ENCODE measurements at places on chromosomes 4 and X.

GRCh38 chr4:64306255-64306565, 103.0 kb downstream of the TECRL start:
- DNase-seq, result no peak

DNA sequence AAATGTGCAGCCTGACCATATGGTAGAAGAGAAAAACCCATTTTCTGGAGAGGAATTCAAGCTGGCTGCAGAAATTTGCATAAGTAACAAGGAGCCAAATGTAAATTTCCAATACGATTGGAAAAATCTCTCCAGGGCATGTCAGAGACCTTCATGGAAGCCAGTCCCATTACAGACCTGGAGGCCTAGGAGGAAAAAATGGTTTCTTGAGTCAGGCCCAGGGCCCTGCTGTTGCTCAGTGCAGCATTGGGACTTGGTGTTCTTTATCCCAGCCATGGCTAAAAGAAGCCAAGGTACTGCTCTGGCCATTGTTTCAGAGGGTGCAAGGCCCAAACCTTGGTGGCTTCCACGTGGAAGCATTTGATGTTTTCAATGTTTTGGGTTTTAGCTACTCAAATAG, 70.6 kb downstream of the MAGEC2 start:
- DNase-seq, result no peak

- DNase-seq, result no peak
Measured at GRCh38 chr4:158605393-158605792, 66.3 kb downstream of the C4orf46 start.

- no peak for DNase-seq
Measured at GRCh38 chrX:7771788-7772438, 71.1 kb upstream of the VCX start.

- no peak for DNase-seq
Measured at GRCh38 chr4:174358829-174359228, 75.1 kb downstream of the CEP44 start.

GRCh38 chr4:98411731-98412130, 150.5 kb downstream of the RAP1GDS1 start:
- DNase-seq, result no peak

DNA sequence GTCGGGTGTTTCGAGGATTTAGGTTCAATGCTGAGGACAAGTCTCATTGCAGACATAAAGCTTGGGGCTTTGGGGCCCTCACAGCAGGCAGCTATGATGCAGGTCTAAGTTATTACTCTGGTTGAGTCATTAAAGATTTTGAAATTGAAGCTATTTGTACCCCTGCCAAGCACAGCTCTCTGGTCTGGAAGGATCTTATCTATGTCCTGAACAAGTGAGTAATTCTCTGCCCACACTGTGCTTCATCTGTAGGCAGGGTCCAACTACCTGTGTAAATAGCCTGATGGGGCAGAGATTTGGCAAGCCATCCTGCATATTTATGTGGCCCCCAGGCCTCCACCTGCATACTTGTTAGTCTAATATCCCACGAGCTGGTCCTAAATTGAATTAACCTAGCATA, 41.4 kb upstream of the MAGEA4 start:
- no peak for DNase-seq

GRCh38 chrX:2521092-2521926, 20.5 kb upstream of the DHRSX start:
- no peak for DNase-seq

- no peak for DNase-seq
Measured at GRCh38 chr4:1502501-1502886, 96.3 kb upstream of the NKX1-1 start.

DNA sequence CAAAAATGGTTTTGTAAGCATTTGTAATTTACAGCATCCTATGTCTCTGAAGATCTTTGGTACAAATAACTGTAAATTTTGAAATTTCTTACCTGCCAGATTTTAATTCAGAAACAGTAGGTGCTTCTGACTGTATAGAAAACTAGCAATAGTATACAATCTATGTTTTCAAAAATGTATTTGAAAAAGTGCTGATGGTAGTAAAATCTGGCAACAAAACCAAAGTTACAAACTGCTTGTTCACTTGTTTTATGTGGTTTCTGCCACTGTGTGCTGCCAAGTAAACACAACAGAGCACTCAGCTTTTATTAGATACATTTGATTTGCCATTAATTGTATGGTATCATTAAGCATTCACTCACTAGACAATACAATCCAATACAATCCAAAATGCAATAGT, 206.1 kb downstream of the CPE start:
- no peak for DNase-seq

DNA sequence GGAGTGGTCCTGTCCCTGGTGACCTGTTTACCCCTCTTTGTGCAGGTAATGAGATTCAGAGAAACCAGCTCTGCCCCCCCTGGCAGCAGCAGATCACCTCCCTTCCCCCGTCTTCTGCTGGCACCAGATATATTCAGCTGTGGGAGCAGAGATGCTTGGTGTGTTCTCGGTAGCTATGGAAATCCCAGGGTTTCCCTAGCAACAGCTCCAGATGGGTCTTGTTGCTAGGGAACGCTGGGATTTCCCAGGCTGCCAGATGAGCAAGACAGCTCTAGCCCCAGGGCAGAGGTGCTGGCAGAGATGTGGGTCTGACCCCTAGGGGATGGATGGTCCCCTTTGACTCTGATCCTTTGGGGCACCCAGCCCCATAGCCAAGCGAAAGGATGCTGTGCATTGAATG, 20.2 kb downstream of the CETN2 start:
- DNase-seq, result no peak

- no peak for DNase-seq
Measured at GRCh38 chr4:156942991-156943390, 28.6 kb downstream of the PDGFC start.

- DNase-seq, result no peak
Measured at GRCh38 chrX:38614485-38614884, 53.1 kb downstream of the TSPAN7 start.

- DNase-seq, result no peak
Measured at GRCh38 chrX:42686296-42686695, 91.7 kb downstream of the PPP1R2C start.

DNA sequence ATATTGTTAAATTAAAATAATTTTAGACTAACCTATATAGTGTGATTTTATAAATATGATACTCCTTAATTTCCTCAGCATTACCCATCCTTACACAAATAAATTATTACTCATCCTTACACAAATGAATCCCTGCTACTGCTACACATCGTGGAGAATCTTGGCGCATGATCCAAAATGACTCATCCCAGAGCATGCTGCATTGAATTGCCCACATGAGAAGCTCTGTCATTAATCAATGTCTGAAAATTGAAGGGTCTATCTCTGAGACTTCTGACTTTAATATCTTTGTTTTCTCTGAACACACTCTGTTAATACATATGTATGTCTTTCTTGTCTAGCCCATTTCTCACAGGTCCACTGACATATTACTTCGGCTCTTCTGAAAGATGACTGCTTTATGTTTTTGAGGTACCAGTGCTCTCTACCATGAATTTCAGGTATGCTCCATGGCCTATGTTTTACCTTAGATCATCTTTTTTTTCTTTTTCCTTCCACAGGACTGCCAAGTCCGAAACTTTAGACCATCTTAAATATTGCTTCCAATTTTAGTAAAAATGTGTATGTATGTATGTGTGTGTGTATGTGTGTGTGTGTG, 15.7 kb upstream of the DUSP21 start:
- no peak for DNase-seq

- DNase-seq, result no peak
Measured at GRCh38 chr4:143285696-143286437, 50.8 kb upstream of the GAB1 start.

- no peak for DNase-seq
Measured at GRCh38 chrX:136781180-136781797, 557 bp upstream of the ARHGEF6 start.

GRCh38 chr4:13396161-13396560, 88.0 kb downstream of the RAB28 start:
- no peak for DNase-seq

DNA sequence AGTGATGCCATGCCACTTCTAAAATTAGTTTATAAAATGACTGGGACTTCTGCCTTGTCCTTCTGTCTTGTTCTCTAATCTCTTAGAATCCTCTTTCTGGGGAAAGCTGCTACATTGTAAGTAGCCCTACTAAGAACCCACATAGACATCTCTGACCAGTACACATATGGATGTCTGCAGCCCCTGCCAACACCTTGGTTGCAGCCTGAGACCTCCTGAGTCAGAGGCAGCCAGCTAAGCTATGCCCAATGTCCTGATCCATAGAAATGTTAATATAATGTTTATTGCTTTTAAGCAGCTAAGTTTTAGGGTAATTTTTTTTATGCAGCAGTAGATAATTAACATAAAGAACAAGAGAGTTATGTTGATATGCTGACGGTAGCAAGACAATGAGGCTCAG, 1029.5 kb upstream of the INTU start:
- no peak for DNase-seq

GRCh38 chr4:129515356-129515755, 419.4 kb downstream of the C4orf33 start:
- no peak for DNase-seq

- no peak for DNase-seq
Measured at GRCh38 chr4:186345184-186345583, 79.2 kb downstream of the F11 start.

DNA sequence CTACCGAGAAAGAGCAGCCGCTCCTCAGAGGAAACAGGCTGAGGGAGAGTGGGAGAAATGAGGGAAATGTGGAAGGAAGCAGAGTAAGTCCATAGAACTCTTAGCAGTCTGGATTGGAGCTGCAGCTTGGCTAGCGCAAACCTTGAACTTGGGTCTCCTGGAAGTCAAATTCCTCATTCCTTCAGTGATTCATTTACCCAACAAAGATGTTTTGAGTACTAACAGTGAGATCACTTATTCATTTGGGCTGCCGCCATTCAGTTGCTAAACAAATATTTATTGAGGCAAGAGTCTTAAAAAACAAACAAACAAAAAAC, 51.5 kb downstream of the SEL1L3 start:
- DNase-seq, result no peak

- DNase-seq, result peak; percentile 16
Measured at GRCh38 chr4:42627885-42628646, 28.8 kb downstream of the ATP8A1 start.

GRCh38 chrX:148878371-148878770, 378.0 kb downstream of the AFF2 start:
- DNase-seq, result no peak

GRCh38 chrX:1134976-1135375, 77.5 kb downstream of the CRLF2 start:
- DNase-seq, result no peak

DNA sequence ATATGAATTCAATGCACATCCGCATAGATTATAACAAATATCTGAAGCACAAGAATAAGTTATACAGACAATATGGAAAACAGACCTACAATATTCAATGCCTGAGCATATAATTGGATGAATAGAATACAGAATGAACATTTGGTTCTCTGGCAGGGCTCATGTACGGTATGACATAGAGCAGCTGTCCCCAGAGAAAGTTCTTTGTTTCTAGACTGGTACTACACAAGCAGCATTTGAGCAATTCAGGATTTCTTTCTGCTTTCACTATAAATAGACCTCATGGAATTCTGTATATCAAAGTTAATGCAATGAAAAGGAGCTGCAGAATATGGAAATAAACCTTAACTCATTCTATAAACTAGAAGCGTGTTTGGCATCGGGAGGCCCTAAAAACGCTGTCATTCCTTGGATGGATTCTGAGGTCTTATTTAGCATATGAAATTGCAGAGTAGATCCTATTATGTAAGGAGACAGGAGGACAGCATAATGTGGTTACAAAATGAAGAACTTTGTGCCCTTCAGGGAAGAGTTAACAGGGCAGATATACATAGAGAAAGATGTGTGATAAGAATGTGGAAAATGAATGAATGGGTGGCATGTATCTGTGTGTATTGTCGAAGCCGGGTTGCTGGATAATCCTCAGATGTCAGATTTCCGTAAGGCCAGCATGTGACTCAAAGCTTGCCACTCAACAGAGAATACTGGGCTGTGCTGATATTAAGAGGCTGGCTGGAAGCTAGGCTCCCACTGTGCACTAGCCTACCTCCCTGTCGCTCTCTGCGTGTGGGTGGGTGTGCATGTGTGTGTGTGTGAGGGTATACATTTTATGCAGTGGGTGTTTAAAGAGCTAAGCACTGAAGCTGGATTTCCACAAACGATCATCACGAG, 103.3 kb upstream of the SLC4A4 start:
- no peak for DNase-seq

DNA sequence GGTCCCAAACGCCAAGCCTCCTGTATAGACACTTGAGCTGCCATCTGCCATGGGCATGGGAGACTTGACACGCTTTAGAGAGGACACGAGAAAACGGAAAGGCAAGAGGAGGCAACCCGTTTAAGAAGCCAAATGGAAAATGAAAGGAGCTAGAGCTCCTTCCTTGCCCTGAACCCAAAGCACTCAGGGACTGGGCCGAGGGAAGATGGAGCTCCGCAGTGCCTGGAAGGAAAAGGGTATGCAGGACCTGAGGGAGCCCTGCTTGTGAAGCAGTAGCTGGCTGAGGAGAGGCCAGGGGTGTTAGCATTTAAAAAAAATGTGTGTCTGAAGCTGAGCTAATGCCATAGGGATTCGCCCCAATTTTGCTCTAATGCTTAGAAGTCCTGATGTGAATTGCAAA, 15.1 kb downstream of the MCF2 start:
- DNase-seq, result no peak

DNA sequence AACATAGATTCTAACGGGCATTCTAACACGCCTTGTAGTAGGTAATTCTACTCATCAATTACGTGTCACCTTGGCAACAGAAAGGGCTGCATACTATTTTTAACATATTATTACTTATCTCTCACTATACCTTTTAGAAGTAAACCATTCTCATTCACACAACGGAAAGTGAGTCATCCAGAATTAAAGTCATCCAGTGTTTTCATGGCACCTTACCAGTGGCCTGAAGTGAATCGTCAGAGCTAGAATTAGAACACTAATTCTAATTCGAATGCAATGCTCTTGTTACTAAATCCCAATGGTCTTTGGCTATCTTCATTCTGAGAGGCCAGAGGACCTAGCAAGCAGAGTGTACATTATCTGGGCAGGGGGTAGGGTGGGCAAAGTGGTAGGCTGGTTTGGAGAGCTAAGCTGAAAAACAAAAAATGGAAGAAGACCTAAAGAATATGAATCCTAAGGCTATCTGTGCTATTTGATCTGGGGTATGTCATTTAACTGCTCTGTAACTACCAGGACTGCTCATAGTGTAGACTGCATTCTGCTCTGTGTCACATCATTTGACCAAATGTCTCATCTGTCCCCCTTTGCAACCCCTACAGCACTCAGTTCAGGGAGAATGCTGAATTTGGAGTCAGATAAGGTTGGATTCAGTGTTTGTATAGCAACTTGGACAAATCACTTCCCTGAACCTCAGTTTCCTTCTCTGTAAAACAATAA, 96.5 kb downstream of the HDAC8 start:
- DNase-seq, result no peak

GRCh38 chrX:149845385-149845784, 35.6 kb upstream of the MAGEA8 start:
- DNase-seq, result no peak

All from stimulated activated CD4-positive, alpha-beta T cell treated with anti-CD3 and anti-CD28 coated beads, Interleukin-4, amount 100 ng/mL, for 1 hour (primary cell).